Naive thymus-derived CD8-positive, alpha-beta T cell (primary cell): ENCODE measurements at places on chromosomes 3 and 15. TPM values are rescaled to one million over a fixed set of nuclear protein-coding genes. Genes with fewer than 3 reads are reported as not detected.

GRCh38 chr3:113242096-113242581 is 30.8 kb downstream of the BOC start:
- H3K36me3 ChIP-seq, result no peaks in the 10 kb centered on the region
- no peak overlapping the region for H3K4me3 ChIP-seq
- no peak for DNase-seq
- H3K4me1 ChIP-seq, result peaks cover 12% of the 10 kb centered on the region

The LARP6 gene
- not detected for total RNA-seq

GRCh38 chr3:16406579-16406978 is 106.9 kb downstream of the RFTN1 start:
- no peak overlapping the region for H3K4me3 ChIP-seq
- peaks cover 25% of the 10 kb centered on the region for H3K4me1 ChIP-seq
- H3K27ac ChIP-seq, result no peak overlapping the region
- peaks cover 20% of the 10 kb centered on the region for H3K36me3 ChIP-seq
- H3K27me3 ChIP-seq, result no peaks in the 10 kb centered on the region
- no peak for DNase-seq

The IL20RB gene
- 3.9 TPM for total RNA-seq

The SCN5A gene
- total RNA-seq, result 0.25 TPM

The CCDC9B gene
- total RNA-seq, result 1.4 TPM

GRCh38 chr3:152048831-152049230 is 175.4 kb downstream of the SUCNR1 start:
- no peaks in the 10 kb centered on the region for H3K4me1 ChIP-seq
- H3K27me3 ChIP-seq, result no peaks in the 10 kb centered on the region
- no peak overlapping the region for H3K4me3 ChIP-seq
- H3K27ac ChIP-seq, result no peak overlapping the region
- DNase-seq, result no peak

GRCh38 chr3:24123596-24123995 is 178.5 kb downstream of the NR1D2 start:
- H3K36me3 ChIP-seq, result no peaks in the 10 kb centered on the region
- H3K4me1 ChIP-seq, result no peaks in the 10 kb centered on the region
- DNase-seq, result no peak
- peaks cover 3% of the 10 kb centered on the region for H3K27me3 ChIP-seq
- H3K4me3 ChIP-seq, result no peak overlapping the region
- H3K27ac ChIP-seq, result no peak overlapping the region

The VPS18 gene
- 20.7 TPM for total RNA-seq

The RTP1 gene
- total RNA-seq, result not detected

The LRRC15 gene
- total RNA-seq, result not detected

- H3K4me1 ChIP-seq, result no peaks in the 10 kb centered on the region
- H3K27ac ChIP-seq, result no peak overlapping the region
- no peaks in the 10 kb centered on the region for H3K36me3 ChIP-seq
- no peak for DNase-seq
- no peak overlapping the region for H3K4me3 ChIP-seq
- no peaks in the 10 kb centered on the region for H3K27me3 ChIP-seq
Observed at GRCh38 chr3:166829896-166830295, 550.2 kb downstream of the ZBBX start.

GRCh38 chr15:40454904-40455391 is 14.2 kb downstream of the BAHD1 start:
- H3K4me3 ChIP-seq, result peak overlapping the region; percentile 83
- peaks cover 79% of the 10 kb centered on the region for H3K4me1 ChIP-seq
- no peaks in the 10 kb centered on the region for H3K27me3 ChIP-seq
- DNase-seq, result no peak
- peaks cover 6% of the 10 kb centered on the region for H3K36me3 ChIP-seq

The PARP3 gene
- 9.7 TPM for total RNA-seq

The NGRN gene
- total RNA-seq, result 47.7 TPM

DNA sequence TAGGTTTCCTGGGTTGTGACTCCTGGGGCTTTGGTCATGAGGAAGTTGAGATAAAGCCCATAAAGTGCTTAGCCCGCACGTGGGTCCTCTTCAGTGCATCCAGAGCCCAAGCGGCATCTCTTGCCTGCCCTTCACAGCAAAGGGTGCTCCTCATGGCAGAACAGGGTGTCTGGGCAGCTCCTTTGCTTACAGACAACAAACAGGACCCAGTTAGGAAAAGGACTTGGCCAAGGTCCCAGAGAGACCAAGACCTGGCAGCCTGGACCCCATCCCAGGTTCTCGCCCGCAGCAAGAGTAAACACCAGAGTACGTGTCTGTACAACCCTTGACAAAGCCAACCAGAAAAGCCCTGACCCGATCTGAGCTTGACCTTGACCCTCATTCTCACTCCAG is 27.0 kb downstream of the ALS2CL start:
- no peaks in the 10 kb centered on the region for H3K4me1 ChIP-seq
- peaks cover 3% of the 10 kb centered on the region for H3K27me3 ChIP-seq
- H3K27ac ChIP-seq, result no peak overlapping the region
- no peaks in the 10 kb centered on the region for H3K36me3 ChIP-seq

DNA sequence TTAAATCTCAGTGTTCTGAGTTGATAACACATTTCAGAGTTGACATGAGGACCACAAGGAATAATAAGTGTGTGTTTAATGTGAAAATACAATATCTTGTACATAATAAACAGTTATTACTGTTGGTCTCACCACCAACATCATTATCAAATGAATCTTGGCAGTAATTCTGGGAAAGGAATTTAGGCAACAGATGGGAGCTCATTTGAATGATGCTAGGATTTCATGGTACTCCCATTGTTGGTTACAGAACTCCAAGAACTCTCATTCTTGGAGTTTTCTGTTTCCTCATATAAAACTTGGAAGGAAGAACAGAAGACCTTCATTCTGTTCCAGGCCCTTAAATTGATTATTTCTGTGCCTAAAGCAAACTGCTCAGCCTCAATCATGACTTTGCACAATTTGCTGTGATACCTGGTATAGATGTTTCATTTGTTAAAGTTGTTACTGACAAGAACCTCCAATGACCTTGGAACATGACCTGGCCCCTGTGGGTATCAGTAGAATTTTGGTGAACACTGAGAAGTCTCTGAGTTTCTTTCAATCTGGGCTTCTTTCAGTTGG is 385.8 kb downstream of the LPP start:
- no peak for DNase-seq
- no peaks in the 10 kb centered on the region for H3K27me3 ChIP-seq
- H3K27ac ChIP-seq, result no peak overlapping the region
- H3K36me3 ChIP-seq, result peaks cover 19% of the 10 kb centered on the region
- peaks cover 8% of the 10 kb centered on the region for H3K4me1 ChIP-seq
- no peak overlapping the region for H3K4me3 ChIP-seq

- no peaks in the 10 kb centered on the region for H3K36me3 ChIP-seq
- peaks cover 55% of the 10 kb centered on the region for H3K4me1 ChIP-seq
- DNase-seq, result peak; percentile 31
- H3K27ac ChIP-seq, result peak overlapping the region; percentile 72
- H3K4me3 ChIP-seq, result no peak overlapping the region
Observed at GRCh38 chr15:85047271-85047948, 65.8 kb downstream of the PDE8A start.

DNA sequence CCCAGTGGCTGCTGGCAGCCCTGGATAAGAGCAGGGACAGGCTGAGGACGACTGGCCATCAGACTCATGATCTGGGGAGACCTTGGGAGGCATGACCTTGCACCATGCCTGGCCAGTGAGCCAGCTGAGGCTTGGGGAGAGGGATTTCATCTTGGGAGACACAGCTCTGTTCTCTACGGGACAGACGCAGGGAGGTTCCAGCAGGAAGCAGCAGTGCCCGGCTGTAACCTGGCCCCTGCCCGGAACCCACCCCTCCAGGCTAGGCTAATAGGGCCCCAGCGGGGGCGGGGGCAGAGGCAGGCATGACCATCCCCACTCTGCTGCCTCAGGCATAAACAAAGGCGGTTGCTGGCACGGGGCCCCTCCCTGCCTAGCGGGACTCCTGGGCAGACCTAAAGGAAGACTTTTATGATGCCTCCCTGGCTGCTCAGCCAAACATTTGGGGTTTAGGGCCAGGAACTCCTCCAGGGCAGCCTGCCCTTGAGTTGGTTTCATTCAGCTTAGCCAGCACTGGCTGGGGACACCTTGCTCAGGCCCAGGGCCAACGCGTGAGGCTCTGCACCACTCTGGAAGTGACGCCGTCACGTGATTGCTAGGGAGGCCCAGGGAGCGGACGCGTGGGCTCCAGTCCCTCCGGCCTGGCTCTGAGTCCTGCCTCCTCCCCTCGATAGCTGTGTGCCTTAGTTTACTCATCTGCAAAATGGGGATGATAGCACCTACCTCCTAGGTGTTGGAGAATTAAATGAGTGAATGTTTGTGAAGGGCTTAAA is 27.6 kb downstream of the HDAC11 start:
- no peak overlapping the region for H3K27ac ChIP-seq
- no peaks in the 10 kb centered on the region for H3K4me1 ChIP-seq
- peak; percentile 54 for DNase-seq
- no peaks in the 10 kb centered on the region for H3K36me3 ChIP-seq

GRCh38 chr15:50764461-50765194 is 878 bp downstream of the SPPL2A start:
- no peaks in the 10 kb centered on the region for H3K27me3 ChIP-seq
- peaks cover 52% of the 10 kb centered on the region for H3K4me1 ChIP-seq
- no peaks in the 10 kb centered on the region for H3K36me3 ChIP-seq
- H3K27ac ChIP-seq, result peak overlapping the region; percentile 95
- DNase-seq, result peak; percentile 22

The CCR1 gene
- total RNA-seq, result 0.55 TPM

The TERC gene
- 17.5 TPM for total RNA-seq

- H3K27ac ChIP-seq, result no peak overlapping the region
- no peaks in the 10 kb centered on the region for H3K4me1 ChIP-seq
- H3K4me3 ChIP-seq, result no peak overlapping the region
Observed at GRCh38 chr15:45734260-45734711, 99.5 kb downstream of the SQOR start.
